ENCODE measurements at places on chromosomes 3 and 15.

DNA sequence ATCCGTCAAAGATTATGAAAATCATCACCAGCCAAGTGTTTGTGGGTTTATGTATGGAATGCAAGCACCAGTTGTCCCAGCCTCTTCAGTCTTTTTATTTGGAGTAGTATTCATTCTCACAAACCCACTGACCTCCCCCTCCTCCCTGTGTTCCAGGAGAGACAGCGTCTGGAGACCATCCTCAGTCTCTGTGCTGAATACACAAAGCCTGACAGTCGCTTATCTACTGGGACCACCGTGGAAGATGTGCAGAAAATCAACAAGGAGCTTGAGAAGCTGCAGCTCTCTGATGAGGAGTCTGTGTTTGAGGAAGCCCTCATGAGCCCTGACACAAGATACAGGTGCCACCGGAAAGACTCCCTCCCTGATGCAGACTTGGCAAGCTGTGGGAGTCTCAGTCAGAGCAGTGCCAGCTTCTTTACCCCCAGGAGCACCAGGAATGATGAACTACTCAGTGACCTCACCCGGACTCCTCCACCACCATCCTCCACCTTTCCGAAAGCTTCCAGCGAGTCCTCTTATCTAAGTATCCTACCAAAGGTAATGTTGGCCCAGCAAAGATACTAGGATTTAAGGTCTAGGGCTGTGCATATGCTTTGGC is 54.2 kb downstream of the PHLDB2 start:
- no peak for DNase-seq

DNA sequence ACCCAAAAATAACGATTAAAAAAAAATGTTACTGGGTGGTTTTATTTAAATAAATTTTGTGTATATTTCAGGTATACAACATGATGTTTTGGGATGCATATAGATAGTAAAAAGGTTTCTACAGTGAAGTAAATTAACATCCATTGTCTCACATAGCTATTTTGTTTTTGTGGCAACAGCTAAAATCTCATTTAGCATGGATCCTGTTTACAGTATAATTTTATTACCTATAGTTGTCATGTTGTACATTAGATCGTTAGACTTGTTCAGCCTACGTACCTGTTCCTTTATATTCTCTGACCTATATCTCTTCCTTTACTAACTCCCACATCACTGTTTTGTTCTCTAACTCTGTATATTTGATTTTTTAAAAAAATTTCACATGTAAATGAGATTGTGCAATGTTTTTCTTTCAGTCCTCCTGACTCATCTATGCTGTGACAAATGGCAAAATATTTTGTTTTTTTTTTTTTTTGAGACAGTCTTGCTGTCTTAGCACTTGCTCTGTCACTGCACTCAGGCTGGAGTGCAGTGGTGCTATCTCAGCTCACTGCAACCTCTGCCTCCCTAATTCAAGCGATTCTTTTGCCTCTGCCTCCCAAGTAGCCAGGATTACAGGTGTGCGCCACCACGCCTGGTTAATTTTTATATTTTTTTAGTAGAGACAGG is 45.6 kb downstream of the OIP5 start:
- no peak for DNase-seq

GRCh38 chr3:29452934-29453283 is 172.0 kb downstream of the RBMS3 start:
- DNase-seq, result no peak

DNA sequence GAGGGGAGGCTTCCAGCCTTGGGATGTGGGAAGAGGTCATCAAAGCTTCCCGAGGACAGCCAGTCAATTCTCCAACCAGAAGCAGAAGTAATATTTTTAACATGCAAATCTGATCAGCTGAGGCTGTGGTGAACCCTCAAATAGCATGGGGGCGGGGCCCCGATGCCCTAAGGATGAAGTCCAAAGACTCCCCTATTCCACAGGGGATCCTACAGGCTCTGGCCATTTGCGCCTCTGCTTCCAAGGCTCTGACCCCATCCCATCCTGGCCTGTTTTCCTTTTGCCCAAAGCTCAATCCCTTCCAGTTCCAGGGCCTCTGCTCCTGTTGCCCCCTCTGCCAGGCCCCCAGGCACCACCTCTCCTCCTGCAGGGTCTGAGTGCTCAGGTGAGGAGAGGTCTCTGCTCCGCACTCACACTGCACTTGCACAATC is 6.7 kb upstream of the CSK start:
- DNase-seq, result no peak

GRCh38 chr15:101452572-101452971 is 36.9 kb downstream of the PCSK6 start:
- DNase-seq, result no peak

DNA sequence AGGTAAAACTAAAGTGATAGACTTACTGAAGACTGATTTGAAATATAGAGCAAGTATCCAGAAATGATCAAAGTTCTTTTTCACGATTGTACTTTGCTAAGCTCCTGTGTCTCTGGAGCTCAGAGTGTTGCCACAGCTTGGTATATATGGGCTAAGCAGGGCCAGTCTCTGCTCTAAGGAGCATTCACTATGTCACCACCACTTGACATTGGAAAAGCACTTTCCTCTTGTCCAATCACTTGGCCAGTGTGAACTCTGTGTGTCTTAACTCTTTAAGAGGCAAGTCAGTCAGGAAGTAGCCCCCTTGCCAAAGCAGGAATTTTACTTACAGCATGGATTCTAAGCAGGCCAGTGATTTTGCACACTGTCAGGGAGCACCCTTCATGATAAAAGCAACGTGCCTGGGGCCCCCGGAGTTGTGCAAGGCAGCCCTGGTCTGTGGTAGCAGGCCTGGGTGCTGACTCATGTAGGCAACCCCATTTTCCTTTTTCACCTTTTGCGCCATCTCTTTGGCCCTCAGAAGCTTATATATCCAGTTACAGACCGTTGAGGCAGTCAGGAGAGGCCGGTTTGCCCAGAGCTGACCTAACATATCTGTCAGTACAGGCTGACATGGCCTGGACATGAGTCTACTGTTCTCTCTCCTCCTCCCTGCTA is 73.0 kb downstream of the HCN4 start:
- DNase-seq, result no peak

GRCh38 chr15:56242576-56243162 is 1.0 kb downstream of the RFX7 start:
- DNase-seq, result no peak

- no peak for DNase-seq
Measured at GRCh38 chr3:23834082-23834870, 28.5 kb downstream of the UBE2E1 start.

DNA sequence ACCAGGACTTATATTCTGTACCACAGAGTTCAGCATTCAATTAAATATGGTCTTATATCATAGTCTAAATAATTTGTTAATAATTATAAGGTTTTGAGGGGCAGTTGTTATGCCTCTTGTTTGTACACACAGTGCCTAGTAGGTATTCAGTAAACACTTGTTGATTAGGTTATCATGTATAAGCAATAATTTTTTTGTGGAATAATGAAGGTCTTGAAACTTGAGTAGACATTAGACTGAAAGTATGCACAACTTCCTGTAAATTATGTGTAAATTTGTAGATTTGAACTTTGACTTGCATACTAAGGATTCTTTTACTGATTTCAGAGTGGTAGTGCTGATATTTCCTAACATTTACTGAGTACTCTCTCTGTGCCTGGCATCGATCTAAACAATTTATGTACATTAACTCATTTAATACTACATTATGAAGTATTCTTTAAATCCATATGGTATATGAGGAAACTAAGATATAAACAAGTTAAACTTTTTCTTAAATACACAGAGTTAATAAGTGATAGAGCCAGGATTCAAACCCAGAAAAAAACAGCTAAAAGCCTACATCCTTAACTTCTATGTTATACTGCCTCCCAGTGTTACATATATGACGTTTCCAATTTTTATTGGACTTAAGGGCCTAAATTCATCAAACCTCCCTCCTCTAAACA is 65.1 kb downstream of the GLCE start:
- DNase-seq, result no peak

DNA sequence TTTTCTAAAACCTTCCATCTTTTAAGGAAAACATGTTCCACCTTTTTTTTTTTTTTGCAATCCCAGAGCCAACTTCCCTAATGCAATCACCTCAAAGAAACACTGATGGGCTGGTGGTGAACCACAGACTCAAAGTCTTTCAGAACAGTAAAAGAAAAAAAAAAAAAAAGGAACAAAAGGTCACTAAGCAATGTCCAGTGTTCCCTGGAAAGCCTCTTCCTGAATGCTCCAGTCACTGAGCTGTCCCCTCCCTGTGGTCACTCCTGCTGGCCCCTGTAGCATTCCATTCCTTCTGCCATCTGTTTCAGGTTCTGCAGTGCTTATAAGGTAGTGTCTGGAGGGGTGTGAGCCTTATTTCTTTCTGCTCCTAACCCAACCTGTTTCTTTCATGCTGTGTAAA is 53.3 kb downstream of the AAGAB start:
- no peak for DNase-seq

DNA sequence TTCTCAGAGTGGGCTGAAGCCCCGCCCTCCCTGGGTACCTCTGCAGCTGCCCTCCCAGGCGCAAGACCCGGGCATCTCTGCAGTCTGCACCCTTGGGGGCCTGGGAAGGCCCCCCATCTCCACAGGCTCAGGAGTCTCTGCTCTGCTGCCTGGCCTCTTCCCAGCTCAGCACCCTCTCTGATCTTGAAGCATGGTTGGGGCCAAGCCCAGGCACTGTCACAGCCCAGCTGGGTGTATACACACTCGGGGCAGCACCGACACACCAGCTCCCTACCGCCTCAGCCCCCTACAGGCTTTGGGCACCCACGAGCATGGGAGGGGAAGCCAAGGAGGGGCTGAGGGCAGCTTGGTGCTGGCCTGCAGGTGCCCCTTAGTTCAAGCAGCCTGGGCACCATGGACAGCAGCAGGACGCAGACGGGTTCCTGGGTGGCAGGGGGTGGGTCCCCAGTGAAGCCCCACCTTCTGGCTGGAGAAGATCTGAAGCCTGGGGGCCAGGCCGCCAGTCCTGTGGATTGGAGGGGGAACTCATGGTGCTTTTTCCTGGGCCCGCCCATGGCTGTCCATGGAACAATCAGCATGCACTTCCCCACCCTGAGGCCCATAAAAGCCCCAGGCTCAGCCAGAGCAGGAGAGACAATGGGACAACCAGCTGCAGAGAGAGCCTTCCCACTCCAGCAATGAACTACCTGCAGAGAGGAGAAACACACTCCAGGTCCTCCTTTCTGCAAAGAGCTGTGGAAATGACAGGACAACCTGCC is 170.6 kb downstream of the TJP1 start:
- DNase-seq, result no peak

DNA sequence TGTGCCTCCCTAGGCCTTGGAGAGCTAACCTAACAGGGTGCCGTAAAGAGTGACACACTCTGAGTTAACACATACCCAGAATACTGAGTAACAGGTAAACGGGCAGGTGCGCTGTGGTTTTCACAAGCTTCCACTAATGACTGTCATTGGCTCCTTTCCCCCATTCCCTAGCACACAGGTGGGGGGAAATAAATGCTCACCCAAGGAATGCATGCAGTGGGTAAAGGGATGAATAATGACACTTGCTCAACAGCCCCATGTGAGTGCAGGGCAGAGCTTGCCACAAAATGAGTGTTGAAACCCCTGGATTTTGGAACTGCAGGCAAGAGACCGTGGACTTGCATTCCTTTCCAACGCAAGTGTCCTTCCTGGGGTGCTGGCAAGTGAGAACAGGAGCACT is 57.6 kb downstream of the ADAMTS17 start:
- DNase-seq, result no peak

GRCh38 chr3:3141939-3142338 is 15.2 kb downstream of the TRNT1 start:
- no peak for DNase-seq
